Stimulated activated naive CD4-positive, alpha-beta T cell treated with Interleukin-2 at 50 U/mL for 16 hours (primary cell): ENCODE measurements at places on chromosomes 2 and 18.

GRCh38 chr2:29627279-29627711, 294.1 kb downstream of the ALK start:
- no peak for DNase-seq

- no peak for DNase-seq
Observed at GRCh38 chr2:159124441-159124911, 156.0 kb downstream of the TANC1 start.

DNA sequence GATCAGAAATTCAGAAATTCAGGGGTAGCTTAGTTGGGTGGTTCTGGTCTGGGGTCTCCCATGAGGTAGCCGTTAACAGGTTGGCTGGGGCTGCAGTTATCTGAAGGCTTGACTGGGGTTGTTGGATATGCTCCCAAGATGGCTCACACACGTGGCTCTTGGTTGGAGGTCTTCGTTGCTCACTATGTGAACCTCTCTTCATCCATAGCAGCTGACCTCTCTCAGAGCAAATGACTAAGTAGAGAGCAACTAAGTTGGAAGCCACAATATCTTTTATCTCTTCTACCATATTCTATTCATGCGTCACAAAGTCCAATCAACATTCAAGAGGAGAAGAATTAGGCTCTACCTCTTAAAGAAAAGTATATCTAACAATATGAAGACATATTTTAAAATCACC, 38.7 kb upstream of the SERTAD2 start:
- no peak for DNase-seq

- DNase-seq, result no peak
Observed at GRCh38 chr2:127685410-127686080, 10.2 kb upstream of the LIMS2 start.

- DNase-seq, result no peak
Observed at GRCh38 chr18:39846265-39846664, 2108.8 kb upstream of the PIK3C3 start.

DNA sequence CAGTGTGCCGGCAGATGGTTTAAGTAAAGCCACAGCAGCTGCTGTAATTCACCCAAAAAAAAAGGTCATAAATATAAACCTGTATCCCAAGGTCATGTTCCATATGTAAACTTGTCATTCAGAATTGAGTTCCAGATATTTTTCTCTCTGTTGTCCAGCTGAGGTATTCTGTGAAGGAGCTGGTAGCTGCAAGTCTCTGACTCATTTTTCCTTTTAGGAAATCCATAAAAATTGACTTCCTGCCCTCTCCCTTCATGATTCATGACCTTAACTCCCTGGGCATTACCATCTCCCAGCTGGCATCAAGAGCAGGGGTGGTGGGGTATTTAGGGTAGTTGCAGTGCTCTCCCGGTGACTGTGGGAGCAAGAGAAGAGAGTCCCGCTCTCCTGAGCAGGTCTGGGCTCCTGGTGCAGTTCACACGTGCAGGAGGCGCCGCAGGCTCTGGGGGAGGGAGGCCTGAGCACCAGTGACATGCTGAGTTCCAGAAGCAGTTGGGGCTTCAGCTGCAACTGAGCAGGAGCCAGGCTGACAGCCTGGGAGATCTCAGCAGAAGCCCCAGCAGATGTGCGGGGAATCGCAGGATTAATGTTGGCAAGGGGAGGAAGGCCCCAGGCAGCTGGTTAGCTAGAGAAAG, 192.6 kb downstream of the MGAT5 start:
- no peak for DNase-seq

- no peak for DNase-seq
Observed at GRCh38 chr2:180662521-180662920, 317.9 kb upstream of the UBE2E3 start.

DNA sequence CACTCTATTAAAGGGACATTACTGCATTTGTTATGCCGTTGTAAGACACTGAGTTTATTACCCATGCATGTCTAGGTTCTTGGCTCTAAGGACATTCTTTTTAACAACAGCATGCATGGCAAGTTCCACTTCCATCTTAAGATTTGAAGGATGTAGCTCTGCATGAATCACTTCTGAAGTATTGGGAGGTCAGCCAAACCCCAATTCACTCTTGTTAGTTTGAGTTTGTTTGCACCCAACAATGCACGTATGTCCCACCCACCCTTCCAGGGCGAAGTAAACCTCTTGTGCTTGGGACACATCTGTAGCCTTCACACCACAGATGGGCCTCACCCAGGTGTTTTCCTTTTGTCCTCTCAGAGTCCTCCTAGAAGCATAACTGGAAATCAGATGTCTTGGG, 5.6 kb upstream of the LAMA3 start:
- DNase-seq, result no peak

DNA sequence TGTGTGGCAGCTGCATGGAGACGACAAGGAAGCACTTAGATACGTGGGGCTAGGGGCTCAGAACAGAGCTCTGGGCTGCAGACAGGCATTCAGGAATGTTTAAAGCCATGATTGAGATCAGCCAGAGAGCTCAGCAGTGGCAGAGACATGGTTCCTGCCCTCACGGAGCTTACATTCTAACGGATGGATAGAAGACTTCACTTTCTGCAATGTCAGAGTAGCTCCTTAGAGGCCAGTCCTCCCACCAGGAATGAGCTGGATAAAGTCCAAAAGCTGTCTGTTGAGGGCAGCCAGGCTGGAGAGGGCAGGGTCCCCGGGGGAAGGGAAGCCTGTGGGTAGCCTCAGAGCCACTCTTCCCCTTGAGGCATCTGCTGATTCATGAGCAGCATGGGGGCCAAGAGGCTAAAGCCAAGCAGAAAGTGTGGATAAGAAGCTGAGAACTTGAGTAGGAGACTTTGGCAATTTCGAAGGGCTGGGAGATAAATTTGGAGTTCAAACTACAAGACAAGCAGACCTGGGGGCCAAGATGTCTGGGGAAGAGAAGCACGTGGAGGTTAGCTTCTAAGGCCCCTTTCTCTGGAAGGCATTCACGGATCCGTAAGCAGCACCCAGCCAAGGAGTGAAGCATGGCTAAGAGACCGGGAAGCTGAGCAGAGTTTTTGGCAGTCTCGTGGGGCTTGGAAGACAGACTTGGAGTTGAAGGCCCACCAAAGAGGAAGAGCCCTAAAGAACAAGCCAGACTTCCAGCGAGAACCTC, 9.7 kb upstream of the CIB4 start:
- DNase-seq, result no peak

DNA sequence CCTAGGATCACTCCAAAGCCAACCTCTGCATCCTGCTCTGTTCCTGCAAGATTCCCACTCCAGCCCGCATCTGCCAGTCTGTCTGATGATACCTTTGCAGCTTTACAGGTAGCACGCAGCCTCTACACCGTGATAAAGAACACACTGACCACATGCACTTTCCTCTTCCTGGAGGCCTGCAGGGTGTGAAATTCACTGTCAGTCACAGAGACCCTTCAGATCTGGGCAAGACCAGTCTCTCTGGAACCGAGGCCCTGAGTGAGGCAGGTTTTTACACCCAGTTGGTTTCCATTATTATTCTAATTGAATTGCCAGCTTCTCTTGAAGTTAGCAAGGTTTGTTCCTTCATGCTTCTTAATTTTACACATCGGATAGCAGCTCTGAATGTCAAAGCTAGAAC, 30.5 kb upstream of the TWIST2 start:
- no peak for DNase-seq

DNA sequence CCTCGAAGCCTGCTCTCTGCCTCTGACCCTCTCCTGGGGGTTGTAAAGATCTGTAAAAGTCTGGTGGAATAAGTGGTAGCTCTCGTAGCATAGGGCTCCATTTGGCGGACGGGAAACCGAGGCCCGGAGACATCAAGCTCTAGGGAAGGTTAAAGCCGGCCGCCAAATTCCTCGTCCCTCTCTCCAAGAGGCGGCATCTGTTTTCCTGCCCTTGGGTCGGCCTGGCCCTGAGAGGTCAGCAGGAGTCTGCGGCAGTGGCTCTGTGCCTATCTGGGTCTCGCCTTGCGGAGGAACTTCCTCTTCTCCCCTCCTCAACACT, 72.4 kb downstream of the TEX51 start:
- no peak for DNase-seq

DNA sequence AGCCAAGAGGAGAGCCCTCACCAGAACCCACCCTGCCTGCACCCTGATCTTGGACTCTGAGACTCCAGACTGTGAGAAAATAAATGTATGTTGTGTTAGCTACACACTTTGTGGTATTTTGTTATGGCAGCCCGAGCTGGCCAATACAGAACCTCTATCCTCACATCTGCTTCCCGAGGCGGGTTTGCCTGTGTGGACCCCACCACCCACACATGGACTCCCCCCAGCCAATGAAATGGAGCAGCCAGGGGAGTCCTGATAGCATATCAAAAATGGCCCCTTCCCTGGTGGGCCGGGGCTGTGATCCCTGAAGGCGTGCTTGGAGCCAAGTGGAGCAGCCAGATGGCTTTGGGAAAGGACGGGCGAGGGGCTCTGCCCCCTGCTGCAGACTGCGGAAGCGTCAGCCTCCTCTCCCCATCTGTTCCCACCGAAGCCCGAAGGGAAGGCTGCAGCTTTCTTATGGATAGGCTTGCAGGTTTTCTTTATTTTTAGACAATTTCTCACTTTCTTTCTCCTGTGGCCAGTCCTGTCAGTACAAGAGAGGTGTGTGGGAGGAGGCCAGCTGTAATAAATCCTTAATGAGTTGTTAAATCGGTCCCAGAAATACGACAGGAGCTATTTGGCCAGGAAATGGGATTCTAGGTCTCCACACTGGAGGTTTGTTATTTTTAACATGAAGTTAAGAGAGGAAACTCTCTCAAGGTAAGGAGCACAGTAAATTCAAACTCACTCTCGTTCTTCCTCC, 34.4 kb downstream of the TEX51 start:
- no peak for DNase-seq

GRCh38 chr18:9708434-9709303, 568 bp downstream of the RAB31 start:
- DNase-seq, result no peak

- DNase-seq, result no peak
Observed at GRCh38 chr2:2839782-2840531, 508.9 kb upstream of the MYT1L start.

GRCh38 chr2:85913884-85914881, 25.4 kb upstream of the ST3GAL5 start:
- DNase-seq, result no peak

- DNase-seq, result no peak
Observed at GRCh38 chr2:5703166-5703565, 11.0 kb downstream of the SOX11 start.

GRCh38 chr2:233991196-233991595, 59.3 kb upstream of the SPP2 start:
- no peak for DNase-seq

DNA sequence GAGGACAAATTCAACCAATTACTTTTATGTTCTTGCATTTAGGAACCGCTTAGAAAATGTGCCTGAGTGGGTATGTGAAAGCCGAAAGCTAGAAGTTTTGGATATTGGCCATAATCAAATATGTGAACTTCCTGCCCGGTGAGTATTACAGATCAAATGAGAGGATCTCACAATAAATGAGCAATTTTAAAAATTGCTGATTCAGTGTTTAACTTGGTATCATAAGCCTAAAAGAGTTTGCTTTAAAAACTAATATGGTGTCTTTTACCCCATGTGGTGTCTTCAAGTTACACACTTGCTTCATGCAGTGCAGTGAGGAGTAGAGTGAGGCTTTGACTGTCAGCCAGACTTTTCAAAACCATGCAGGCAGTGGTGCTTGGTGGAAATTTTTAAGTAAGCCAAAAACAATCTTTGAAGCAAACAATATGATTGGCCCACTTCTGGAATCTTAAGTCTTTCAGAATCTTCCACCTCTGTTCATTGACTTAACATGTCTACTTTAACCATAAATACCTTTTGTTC, 199.6 kb downstream of the PHLPP1 start:
- no peak for DNase-seq

DNA sequence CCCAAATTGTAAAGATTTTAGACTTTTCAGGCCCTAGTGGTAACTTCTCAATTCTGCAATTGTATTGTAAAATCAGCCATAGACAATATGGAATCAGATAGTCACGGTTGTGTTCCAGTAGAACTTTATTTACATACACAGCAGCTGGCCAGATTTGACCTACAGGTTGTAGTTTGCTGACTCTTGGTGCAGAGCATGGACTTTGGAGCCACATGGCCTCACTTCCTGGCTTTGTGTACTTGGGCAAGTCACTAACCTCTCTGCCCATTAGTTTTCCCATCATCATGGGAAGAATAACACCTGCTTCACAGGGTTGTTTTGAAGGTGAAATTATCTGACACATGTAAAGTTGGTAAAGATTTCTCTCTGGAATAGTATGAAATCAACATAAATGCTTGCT, 147.6 kb downstream of the TMEM200C start:
- DNase-seq, result no peak

GRCh38 chr2:239721991-239722759, 303.0 kb downstream of the NDUFA10 start:
- no peak for DNase-seq

GRCh38 chr2:59025157-59025757, 784.1 kb upstream of the FANCL start:
- DNase-seq, result no peak

DNA sequence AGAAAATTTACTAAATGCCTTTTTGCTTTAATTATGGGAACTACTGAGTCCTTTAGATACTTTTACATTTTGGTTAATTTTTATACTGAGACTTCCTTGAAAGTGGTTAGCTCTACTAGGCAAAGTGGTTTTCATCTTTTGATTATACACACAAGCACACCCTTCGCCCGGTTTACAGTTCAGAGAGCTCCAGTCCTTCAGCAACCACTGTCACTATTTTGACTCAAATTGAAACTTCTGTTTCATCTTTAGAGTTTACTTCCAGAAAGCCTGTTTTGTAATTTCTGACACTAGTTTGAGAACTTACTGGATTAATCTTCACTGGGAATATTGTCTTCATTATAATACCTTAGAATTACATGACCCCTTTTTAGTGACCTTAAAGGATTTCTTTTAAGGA, 140.3 kb upstream of the FOSL2 start:
- peak; percentile 11 for DNase-seq

DNA sequence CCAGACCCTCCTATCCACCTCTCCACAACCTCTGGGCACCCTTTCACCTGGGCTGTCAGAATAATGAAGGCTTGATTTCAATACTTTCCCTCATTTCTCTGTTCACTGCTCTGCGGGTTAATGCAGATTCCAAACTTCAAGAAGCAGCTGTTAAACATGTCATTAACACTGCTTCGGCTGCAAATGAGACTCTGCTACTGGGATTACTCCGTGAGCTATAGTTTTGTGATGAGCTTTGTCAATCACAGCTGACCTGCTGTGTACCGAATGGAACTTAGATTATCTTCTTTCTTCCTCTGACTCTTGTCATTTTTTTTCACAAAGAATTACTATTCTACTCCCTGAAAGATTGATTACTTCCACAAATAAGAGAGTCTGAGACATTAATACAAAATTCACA, 160.5 kb downstream of the TMEM182 start:
- DNase-seq, result no peak

DNA sequence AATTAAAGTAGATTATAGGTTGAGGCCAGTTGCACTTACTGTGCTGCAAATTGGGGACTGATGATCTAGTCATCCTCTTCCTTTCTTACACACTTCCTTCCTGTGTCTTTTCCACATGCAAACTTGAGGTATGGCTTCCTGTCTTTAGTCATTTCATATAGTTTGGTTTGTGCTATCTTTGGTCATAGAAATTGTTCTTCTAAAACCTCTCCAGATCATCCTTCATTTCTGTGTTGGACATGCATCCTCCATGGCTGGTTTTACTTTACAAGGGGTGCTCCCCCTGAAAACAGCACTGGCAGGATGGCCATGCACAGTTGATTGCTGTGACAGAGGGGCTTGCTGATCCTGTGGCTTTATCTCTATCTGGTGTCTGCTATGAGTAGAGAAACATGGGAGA, 36.5 kb downstream of the MGAT5 start:
- no peak for DNase-seq

GRCh38 chr2:328761-329160, 40.9 kb upstream of the ALKAL2 start:
- DNase-seq, result no peak

GRCh38 chr2:20624884-20625485, 25.9 kb downstream of the HS1BP3 start:
- no peak for DNase-seq
